ENCODE measurements at places on chromosomes 1 and 21.

DNA sequence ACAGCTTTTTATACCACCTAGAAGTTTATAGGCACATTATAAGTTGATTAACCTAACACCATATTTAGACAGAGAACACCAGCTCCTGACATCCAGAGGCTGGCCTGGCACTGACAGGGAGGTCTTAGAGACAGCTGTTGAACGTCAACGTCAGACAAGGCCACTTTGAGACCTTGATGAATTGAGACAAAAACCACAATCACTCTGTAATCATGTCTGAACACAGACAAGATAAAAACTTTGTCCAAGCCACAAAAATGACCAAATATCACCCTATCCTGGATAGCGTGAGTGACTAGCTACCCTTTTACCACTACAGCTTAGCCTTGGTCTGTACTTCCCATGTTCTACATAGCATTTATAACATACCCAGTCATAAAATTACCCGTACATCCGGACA is 403.6 kb upstream of the CHRM3 start:
- DNase-seq = no peak

- DNase-seq = no peak
Measured at GRCh38 chr21:34796518-34797200, 127.9 kb downstream of the CLIC6 start.

GRCh38 chr1:235291599-235292091 is 36.3 kb downstream of the ARID4B start:
- no peak for DNase-seq

- peak; percentile 30 for DNase-seq
Measured at GRCh38 chr1:40951943-40952743, 27.4 kb upstream of the CTPS1 start.

DNA sequence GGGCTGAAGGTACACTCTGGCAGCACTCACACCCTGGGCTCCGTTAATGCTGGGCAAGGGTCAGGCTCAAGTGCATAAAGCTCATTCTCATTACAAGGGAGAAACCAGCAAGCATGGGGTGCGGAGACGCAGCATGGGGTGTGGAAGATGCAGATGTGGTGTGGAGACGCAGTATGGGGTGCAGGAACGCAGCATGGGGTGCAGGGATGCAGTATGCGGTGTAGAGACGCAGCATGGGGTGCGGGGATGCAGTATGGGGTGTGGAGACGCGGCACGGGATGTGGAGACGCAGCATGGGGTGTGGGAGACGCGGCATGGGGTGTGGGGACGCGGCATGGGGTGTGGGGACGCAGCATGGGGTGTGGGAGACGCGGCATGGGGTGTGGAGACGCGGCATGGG is 390.7 kb downstream of the NPHP4 start:
- no peak for DNase-seq

GRCh38 chr1:209714338-209714737 is 9.7 kb downstream of the HSD11B1 start:
- no peak for DNase-seq

DNA sequence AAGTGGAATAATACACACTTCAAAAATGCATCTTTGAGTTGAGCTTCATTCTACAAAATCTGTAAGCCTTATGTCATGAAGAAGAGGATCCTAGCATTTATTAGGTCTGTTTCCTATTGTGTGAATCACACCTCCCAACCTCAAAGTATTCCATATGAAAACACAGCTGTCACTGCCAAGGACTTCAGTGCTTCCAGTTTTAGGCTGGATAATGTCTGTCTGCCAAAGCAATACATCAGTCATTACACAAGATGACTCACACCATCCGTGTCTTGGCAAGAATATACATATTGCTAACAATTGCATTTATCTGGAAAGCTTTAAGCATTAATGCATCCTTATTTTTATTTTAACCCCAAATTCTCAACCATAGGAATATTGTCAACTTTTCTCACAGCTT is 125.7 kb upstream of the TMPRSS15 start:
- DNase-seq = no peak

DNA sequence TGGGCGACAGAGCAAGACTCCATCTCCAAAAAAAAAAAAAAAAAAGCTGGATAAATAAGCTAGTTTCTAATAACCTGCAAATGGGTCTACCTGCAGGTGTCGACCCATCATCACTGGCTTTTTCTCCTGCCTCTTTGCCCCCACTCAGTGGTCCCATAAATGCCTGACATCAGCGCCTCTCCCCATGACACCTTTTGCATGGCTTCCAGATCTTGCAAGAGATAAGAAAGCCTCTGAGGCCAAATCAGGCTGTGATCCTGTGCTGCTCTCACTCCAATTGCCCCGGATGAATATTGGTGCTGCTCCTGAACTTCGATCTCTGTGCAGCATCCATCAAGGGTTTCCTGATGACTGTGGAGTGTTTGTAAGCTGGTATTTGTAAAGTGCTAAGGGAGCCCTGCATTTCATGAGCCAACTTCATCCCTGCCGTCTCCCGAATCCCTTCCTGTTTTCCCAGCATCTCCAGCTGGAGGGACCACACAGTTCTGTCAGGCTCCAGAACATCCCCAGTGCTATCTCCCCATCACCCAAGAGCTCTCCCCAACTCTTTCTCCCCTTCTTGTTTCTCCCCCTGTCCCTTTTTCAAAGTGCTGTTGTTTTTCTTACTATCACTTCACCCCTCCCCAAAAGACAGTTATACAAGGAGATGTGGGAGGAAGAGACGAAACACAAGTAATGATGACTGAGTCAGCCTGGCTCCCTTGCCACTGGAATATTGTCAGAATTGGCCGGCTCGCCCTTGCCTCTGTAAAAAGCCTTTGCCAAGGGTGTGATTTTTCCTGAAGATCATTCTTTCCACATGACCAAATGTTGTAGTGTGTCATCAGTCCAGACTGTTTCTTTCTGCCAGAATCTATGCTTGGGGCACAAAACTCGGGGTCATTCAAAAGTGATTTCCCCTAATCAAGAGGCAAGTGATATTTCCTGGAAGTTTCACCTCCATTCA is 2.8 kb upstream of the EFHD2 start:
- DNase-seq = no peak

DNA sequence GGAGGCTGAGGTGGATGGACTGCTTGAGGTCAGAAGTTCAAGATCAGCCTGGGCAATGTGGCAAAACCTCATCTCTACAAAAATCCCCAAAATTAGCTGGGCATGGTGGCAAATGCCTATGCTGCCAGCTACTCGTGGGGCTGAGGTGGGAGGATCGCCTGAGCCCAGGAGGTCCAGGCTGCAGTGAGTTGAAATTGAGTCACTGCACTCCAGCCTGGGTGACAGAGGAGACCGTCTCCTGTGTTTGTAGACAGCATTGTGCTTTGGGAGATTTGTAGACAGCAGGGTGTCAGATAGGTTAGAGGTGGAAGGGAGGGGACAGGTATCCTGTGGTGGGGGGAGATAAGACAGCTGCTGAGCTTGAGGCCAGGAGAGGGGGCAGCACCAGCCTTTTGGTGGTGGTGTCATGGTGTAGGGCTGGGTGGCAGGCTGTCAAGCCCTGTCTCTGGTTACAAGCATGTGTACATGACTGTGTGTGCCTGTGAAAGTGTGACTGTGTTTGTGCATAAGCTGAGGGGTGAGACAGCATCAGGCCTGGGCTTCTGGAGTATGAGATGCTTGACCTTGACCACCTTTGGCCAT is 15.2 kb downstream of the PPFIA4 start:
- no peak for DNase-seq

DNA sequence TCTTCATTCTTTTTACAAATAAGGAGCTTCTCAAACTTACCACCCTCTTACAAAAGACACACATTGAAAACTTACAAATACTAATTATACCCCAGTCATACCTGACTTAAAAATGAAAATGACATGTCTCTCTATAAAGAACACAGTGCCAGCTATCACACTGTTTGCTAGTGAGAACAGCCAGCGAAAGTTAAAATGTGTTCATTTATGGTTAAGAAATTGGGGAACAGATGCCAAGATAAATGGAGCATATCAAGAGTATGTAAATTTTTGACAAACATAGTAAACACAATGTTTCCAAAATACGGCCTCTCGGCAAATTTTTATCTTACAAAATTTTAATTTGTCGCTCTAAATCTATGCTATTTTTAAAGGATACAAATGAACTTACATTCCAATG is 1422.9 kb downstream of the KCNT2 start:
- DNase-seq = no peak

GRCh38 chr21:39319251-39319756 is 5.9 kb upstream of the BRWD1 start:
- DNase-seq = no peak
